CD4-positive, alpha-beta memory T cell (primary cell): ENCODE measurements at places on chromosomes 3 and 15. TPM values are rescaled to one million over a fixed set of nuclear protein-coding genes. Genes with fewer than 3 reads are reported as not detected.

DNA sequence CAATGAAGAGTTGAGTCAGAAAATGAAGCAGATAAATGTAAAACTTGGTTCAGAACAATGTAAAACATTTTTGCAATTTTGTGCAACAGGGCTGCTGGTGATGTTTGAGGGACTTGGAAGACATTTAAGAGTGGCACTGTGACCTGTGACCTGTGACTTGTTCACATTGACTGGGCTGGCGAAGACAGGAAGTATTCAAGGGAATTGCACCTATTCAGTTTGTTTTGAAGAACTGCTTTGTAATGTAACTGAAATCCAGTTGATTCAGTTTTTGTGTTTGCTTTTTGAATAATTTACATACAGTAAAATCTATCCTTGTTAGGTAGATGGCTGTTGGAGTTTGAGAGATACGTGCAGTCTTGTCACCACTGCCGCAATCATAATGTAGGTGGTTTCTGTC, 35.4 kb downstream of the MCTP2 start:
- no peak for DNase-seq

- DNase-seq, result no peak
Measured at GRCh38 chr15:70597056-70597603, 166.2 kb downstream of the UACA start.

DNA sequence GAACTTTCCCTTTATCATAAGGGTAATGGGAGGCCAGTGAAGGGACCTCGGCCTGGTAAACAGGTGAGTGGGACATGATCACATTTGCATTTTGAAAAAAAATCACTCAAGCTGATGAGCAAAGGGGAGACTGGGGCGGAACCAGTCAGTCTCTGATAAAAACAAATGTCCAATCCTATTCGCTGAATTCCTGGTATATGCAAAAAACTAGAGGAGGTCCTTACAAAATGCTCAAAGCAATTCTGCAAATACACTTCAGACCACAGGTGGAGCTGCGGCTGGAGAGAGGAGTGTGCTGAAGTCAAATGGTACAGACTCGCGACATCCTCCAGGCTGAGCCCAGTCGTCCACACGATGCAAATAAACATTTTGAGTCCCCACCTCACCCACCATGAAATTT, 166.7 kb downstream of the FOXP1 start:
- peak; percentile 49 for DNase-seq

DNA sequence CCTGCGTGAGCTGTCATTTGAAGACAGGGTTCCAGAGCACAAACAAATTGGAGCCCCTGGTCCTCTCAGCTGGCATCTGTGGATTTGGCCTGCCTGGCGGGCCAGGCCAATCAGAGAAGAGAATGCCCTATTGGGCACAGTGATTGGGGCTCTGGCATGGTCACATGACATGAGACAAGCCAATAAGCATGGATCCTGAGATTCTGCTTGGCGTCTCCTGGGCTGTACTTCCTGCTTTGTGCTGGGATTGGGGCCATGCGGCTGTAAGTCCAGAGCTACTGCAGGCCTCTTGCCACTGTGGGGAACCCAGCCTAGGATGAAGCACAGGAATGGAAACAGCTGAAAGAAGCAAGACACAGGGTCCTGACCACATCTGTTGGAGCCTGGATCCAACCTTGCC, 121.4 kb downstream of the FBLN2 start:
- DNase-seq, result no peak

DNA sequence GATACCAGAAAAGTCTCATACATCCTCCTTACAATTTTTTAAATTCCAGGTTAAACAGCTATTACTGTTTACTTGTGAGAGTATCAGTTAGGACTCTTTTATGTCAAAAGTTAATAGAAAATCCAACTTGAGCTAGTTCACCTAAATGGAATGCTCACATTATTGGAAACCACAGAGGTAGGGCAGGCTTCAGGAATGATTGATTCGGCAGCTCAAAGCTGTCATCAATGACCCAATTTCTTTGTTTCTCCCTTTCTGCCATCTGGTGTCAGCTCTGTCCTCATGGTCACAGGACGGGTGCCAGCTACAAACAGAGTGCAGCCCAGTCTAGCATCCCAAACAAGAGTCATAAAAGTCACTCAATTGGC, 32.2 kb downstream of the CFAP20DC start:
- DNase-seq, result no peak

GRCh38 chr3:171028025-171028778, 1.7 kb upstream of the SLC2A2 start:
- DNase-seq, result peak; percentile 4

GRCh38 chr3:64890006-64890405, 202.2 kb upstream of the ADAMTS9 start:
- no peak for DNase-seq

- DNase-seq, result no peak
Measured at GRCh38 chr3:171977860-171978259, 61.5 kb upstream of the FNDC3B start.

- no peak for DNase-seq
Measured at GRCh38 chr3:8366219-8366810, 135.3 kb upstream of the LMCD1 start.

DNA sequence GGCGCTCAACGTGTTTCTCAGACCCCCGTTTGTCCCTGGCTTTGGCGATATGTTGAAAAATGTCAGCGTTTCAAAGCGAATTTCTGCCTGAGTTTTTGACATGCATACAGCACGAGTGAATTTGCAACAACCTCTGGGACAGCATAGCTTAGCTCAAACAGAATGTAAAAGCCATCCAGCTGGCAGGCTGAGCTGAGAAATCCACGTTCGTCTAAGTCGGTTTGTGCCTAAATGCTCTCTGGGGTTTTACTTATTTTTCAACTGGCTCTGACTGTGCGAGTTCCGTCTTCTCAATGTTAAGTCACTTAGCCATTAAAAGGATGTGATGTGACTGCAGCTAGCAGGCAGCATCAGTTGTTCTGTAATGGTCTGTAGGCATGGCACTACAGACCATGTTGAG, 243.5 kb upstream of the SLCO3A1 start:
- DNase-seq, result no peak

- no peak for DNase-seq
Measured at GRCh38 chr3:65277798-65278197, 590.0 kb upstream of the ADAMTS9 start.

DNA sequence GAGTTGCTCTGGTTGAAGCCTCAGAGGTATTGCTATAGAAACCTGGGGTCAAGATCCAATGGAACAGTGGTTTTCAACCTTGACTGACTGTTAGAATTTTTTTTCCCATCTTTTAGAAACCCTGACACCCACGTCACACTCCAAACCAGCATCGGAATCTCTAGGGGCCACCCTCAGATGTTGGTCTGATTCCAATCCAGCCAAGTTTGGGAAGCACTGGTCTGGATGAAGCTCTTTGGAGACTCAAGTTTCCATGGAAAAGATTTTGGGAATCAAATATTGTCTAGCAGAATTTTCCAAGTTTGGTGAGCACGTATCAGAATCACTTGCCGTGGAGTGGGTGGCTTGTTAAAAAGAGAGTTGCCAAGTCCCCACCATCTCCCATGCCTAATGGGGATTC, 103.8 kb downstream of the THSD4 start:
- no peak for DNase-seq

GRCh38 chr3:197425485-197426120, 127.2 kb upstream of the DLG1 start:
- DNase-seq, result no peak

GRCh38 chr3:53646723-53647122, 152.3 kb downstream of the CACNA1D start:
- no peak for DNase-seq

Gene PLSCR4
- not detected for total RNA-seq

Gene CATSPER2
- 11.4 TPM for total RNA-seq

Gene FRMD5
- 0.08 TPM for total RNA-seq

Gene FSTL1
- total RNA-seq, result not detected

Gene ZCWPW2
- 0.61 TPM for total RNA-seq

Gene CD86
- total RNA-seq, result 1.2 TPM
